ENCODE measurements at places on chromosomes 5 and 9.

DNA sequence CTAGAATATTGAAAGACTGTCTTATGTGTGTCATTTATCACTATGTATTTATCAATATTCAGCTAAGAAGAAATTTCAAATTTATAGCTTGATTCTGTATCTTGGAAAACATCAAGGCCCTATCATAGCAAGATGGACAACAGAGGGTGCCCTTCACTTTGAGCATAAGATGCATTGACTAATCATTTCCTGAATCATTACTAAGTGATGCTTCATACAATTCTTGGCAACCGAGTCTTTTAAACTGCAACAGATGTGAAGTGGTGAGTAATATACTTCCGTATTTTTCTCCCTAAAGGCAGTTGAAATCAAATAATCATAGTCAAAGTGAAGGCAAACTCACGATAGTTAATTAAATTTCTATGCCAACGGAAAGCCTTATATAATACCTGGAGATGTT is 318.6 kb upstream of the RGMB start:
- DNase-seq, result no peak

DNA sequence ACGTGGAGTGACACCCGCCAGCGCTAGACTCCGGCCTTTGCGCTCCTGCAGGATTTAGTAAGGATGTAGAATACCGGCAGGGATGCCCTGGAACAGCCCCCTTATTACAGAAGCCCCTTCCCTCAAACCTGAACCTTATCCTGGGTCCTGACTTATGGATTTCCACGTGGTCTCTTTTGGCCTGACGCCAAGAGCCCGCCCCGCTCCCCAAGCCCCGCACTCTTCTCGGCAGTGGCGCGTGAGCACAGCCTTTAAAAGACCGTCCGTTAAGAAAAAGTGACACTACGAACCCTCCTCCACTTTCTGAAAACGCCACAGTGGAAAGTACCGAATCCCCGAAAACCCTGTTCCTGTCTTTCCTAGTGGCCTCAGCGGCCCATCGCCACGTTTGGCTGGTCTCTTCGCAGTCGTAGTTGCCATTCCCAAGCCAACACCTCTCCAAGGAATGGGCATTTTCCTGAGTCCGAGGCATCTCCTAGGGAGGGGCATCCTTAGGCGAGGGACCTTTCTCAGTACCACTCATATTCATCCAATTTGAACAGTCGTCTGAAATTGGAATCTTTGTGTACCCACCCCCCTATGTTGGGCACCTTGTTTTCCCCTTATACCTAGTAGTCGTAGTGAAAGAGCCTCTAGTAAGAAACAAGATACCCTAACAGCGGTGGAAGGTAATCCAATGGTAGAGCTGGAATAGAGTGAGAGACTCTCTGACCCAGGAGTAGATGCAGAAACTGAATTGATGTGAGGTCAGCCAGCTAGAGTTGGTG is 732 bp upstream of the MCIDAS start:
- DNase-seq, result no peak

- no peak for DNase-seq
These were observed 54.7 kb upstream of the SIMC1 start for GRCh38 chr5:176183321-176184074.

- DNase-seq, result no peak
These were observed 367 bp downstream of the PCDHB4 start for GRCh38 chr5:141121985-141122384.

DNA sequence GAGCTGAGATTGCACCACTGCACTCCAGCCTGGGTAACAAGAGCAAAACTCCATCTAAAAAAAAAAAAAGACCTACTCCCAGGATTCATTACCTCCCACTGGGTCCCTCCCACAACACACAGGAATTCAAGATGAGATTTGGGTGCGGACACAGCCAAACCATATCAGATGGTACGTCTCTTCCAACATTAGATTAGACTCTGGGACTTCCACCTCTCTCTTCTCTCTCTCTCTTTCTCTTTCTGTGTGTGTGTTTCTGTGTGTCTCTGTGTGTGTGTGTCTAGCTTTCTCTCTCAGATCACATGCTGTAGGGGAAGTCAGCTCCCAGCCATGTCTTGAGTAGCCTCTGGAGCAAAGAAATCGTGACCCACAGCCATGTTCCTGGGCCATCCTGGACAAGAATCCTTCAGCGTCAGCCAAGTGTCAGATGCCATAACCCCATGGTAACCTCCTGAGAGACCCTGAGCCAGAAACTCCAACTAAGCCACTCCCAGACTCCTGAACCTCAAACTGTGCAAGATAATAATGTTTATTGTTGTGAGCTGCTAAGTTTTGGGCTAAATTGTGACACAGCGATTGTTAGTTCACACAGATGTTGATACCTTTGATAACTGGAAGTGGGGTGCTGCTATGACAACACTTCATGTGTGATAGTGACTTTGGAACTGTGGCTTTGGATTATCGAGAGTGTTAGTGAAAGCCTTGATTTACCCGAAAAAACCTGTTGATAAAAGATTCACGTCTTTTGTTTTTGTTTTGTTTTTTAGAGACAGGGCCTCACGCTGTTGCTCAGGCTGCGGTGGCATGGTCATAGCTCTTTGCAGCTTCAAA is 4.1 kb upstream of the CMBL start:
- no peak for DNase-seq

All from stimulated activated CD4-positive, alpha-beta T cell treated with anti-CD3 and anti-CD28 coated beads, TNF-alpha, amount 100 ng/mL, for 1 hour (primary cell).